Nucleus accumbens (tissue), 56 donors: ENCODE measurements at places on chromosomes 3 and 15.
A peak's percentile ranks its signal among the peaks of the same experiment; 100 is the strongest.

DNA sequence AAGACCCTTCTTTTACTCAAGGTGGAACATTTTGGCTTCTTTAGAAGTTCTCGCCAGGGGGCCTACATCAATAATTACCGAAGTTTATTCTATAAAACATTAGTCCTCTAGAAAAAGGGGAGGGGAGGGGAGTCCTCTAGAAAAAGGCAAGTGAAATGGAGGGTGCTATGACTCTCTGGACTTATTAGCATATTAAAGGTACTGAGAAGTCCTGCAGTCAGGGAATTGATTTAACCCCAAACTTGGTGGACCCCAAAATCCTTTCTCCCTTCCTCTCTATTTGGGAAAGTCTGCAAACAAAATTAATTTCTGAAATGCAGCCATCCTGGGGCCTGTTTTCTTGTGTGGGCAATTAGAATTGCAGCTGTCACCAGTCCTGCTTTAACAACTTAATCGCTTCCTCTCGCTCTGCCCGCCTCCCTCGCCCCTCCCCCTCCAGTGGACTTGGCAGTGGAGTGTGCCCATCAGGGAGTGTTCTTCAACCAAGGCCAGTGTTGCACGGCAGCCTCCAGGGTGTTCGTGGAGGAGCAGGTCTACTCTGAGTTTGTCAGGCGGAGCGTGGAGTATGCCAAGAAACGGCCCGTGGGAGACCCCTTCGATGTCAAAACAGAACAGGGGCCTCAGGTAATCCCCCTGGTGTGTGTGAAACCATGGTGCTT is 18.9 kb upstream of the LRRK1 start:
- DNase-seq = no peak

- no peak for DNase-seq
These were observed 240.9 kb upstream of the STT3B start for GRCh38 chr3:31291818-31292217.

DNA sequence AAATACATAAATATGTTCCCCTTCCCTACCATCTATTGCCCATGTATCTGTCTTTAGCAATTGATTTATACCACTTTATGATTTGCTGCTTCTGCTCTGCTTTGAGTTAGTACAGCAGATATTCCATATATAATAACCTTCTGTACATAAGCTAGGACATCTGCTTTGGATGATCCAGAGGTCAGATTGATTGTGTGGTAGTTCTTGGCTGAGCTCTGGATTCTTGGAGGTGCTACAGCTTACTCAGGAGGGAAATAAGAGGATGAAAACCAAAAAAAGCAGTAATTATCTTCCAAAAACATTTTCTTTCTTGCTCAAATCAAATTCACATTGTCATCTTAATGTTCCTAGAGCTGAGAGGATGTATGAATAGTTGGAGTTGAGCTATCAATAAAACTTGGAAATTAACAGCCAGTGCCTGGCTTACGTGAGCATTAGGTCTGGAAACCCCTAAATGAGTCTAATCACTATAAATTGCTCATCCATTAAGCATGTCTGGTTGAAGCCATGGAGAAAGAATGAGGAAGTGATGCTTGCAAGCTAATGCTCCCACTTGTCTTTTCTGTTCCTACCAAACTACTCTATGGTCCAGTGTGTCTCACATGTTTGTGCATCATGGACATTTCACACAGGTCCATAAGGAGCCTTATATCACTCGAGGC is 36.3 kb upstream of the TMEM42 start:
- no peak for DNase-seq

DNA sequence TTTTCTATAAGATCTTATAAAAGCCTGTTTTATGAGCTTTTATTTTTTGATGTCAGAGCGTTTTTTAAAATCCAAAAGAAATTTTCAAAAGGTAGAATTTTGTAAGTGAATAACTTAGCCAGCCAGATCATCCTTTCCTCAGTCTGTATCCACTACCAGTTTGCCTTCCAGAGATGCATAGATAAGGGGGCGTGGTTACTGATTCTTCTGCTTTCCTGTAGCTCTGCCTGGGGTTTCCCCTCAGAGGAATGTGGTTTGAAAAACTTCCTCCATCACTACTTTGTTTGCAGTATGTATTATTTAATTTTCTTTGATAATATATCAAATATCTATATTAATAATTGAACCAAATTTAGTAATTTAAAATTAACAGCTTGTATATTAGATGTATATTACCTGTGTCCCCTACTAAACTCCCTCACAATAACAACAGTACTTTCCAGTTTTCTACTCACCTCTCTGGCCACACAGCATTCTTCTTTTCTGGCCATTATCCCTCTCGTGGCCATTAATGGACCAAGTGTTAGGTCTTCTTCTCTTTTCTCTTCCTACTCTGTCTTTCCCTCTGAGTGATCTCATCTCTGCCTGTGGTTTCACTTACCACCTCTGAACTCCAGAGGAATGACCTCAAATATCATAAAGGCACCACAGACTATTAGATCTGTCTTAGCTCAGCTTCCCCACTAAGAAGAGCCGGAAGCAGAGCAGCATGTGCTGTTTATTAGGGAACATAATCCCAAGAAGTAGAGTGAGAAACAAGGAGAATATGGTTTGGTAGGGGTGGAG is 239.7 kb downstream of the UBE2E2 start:
- DNase-seq = no peak

- no peak for DNase-seq
These were observed 25.8 kb downstream of the TERC start for GRCh38 chr3:169739067-169739466.

- peak; percentile 34 for DNase-seq
These were observed 29.6 kb downstream of the PSTPIP1 start for GRCh38 chr15:77024273-77025082.

DNA sequence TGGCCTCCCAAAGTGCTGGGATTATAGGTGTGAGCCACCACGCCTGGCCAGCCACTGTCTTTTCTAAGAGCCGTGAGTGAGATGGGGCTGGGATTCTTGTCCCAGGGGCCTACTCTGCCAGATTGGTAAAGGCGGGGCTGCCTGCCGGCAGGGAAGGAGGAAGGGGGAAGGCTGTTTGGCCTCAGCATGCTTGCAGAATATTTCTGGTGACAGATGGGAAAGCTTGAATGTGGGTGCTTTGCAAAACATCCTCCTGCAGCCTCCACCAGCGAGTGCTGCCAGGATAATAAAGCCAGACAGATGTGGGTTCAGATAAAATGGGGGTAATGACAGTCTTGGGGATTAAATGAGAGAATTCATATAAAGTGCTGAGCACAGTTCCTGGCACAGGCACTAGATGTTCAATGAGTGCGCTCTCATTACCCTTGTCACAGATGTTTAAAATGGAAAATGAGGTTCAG is 19.8 kb upstream of the ACOX2 start:
- no peak for DNase-seq

DNA sequence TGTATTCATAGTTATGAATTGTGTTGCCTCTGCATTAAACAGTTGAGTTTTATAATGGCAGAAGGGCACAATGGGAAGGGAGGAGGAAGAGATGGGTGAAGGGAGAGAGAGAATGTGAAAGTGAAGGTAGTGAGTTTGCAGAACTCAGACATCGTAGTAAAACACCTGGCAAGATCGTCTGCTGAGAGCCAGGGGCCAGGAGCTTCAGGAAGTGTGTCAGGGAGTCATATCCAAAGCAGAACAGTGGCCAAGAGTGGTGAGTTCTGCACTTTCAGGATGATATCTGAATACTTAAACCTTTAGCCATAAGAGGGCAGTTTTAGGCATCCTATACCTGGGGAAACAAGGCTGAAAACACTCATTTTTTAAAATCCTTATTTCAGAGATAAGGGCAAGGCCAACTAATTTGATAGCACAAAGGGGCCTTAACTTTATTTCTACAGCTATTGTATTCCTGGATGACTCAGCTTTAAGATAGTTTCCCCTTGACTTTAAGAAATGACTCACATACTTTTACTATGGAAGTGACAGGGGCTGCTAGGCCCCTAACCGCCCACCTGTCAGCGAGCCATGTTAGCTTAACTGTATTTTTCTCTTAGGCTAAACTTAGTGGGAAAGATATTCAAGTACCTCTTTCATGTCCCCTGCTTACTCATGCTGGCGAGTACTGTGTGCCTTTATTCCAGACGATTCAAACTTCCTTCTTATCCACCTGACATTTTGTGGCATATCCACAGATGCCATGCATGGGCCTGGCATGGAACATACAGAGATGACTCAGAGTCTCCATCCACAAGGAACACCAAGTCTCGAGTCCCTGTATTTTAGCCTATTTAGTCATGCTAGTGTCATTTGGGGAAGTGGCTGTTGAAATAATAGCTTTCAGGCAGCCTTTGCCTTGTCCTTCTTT is 53.9 kb downstream of the RLBP1 start:
- peak; percentile 30 for DNase-seq

DNA sequence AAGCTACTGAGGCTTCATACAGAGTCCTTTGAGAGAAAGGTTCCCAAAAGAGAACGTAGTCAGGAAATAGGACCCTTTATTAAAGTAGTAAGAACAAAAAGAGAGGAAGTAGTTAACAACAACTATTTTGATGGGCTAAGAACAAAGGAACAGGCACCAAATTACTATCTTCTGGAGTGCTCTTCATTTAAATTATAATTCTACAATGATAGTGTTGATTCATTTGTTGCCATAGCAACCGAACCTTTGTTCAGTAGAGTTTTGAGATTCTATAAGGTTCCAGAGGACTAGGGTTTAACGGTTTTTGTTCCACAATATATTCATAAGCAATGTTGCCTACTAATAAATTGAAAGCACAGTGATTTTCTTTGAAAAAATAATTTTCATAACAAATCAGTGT is 78.8 kb downstream of the CMSS1 start:
- DNase-seq = no peak

GRCh38 chr15:90099072-90099867 is 3.0 kb downstream of the IDH2 start:
- no peak for DNase-seq

DNA sequence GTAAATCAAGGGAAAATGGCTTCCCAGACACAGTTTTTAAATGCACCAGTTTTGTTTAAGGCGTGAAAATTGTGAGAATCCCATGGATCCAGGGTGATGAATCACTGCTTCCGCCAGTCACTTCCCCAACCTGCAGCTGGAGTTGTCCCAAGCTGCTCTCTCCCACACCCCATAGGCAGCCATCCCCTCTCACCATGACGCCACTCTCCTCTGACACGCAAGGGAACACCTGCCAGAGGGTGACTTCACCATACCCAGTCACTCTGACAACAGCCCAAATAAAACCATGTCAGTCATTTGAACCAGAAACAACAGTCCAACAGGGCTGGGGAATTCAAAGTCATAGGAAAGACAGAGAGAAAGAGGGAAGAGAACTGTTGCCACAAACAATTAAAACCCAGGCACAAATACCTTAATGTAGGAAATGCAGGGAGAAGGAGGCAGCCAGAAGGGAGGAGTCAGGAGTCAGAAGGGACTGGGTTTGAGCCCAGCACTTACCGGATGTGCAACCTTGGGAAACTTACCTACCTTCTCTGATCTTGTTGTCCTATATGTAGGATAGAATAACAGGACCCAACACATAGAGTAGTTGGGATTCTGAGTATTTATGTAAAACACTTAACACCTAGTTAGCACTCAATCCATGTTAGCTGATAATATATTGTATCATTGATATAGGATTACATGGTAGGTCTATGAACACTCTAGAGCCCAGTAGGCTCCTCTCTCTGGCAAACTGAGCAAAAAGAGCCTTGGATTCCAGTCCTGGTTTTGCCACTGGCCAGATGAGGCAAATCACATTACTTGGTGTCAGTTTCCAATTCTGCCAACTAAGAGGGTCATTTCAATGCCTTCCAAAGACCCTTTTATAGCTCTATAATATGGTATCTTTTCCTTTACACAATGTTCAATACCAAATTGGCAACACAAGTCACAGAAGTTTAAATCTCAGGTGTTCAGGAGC is 326.3 kb upstream of the ICE2 start:
- DNase-seq = no peak

DNA sequence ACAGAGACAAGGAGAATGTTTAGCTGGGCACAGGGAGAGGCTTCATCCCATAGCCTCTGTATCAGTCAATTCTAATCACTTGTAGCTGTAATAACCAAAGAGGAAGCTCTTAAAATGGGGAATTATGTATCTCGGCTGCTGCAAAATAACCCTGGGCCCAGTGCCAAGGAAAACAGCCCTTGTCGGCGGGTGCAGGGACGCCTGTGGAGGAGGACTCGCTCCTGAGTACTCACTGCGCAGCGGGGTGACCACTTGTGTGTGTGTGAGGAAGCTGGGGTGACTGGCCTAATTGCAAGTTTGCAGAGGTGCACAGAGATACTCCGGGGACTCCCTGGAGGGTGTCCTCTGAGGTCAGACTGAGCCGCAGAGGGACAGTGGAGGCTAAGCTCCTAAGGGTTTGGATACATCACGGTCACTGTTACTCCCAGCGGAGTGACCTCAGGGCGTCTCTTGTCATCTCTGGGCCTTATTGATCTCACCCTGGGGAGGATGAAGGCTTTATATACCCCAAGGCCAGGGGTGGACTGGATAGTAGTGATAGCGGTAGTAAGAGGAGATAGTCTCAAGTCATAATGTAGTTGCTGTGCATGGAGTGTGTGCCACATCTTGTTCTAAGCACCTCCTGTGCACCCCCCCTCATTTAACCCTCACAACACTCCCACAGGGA is 37.2 kb downstream of the SLC6A6 start:
- DNase-seq = no peak

DNA sequence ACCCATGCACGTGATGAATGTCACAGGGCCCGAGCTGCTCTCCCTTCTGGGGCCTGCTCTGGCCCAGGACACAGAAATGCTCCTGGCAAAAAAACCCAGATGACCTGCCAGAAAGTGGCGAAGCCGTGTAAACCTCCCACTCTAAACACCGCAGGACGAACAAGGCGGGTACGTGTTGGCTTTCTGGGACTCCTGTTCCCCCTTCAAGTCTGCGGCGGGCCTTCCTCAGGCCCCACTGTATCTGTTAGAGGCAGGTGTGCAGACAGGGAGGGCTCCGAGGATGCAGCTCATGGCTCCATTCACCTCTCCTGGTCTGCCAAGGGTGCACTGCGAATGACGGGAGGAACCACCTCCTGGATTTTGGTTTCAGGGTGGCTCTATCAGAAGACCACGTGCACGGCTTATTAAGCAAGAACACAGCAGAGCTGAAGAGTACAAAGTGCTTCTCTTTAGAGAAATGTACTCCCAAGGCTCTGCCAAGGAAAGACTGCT is 173.8 kb downstream of the ADAMTS17 start:
- DNase-seq = no peak

- no peak for DNase-seq
These were observed 27.7 kb downstream of the CHDH start for GRCh38 chr3:53818221-53819162.

- no peak for DNase-seq
These were observed 38.5 kb downstream of the ADAMTS7 start for GRCh38 chr15:78772738-78773137.

DNA sequence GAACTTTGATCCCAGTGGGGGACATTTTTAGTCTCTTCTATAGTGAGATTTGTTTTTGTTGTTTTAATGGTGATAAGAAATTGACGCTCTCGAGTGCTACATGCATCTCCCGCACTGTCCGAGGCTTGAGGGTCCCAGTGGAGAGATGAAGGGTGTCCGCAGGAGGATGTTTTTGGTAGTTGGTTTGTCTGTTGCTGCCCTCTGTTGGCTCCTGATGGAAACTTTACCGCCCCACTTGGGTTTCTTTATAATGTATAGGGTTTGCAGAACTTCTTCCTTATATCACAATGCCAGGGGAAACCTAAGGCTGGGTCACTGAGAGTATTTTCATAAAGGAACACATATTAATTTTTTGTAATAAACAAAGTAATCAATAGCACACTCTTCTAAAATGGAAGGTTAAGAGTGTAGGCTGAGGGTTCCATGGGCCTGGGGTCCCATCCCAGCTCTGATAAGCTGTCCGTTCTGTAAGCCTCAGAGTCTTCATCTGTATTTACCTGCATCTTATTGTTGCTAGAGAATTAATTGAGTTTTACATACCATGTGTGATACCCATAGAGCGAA is 185.3 kb upstream of the FEZF2 start:
- no peak for DNase-seq

- no peak for DNase-seq
These were observed 29.2 kb downstream of the PLOD2 start for GRCh38 chr3:146131616-146132410.
